ENCODE measurements at places on chromosomes 16 and 17.
A peak's percentile ranks its signal among the peaks of the same experiment; 100 is the strongest.

DNA sequence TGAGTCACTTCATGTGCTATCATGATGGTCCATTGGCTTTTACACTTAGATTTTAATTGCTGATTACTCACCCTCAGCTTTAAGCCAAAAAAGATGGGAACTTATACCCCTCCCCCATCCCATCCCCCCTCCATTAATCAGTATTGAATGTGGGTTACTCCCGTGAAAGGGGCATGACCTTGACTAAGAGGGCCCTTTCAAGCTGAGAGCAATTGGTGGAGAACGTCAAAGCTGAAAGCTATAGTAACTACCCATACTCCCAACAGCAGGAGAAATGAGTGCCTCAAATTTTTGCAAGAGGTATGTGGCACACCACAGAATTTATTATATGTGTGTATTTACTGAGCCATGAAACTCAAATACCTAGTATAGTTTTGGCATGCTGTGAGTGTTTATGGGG, 99.7 kb upstream of the CDH8 start:
- DNase-seq: no peak

GRCh38 chr16:31477220-31478216, 5.4 kb upstream of the SLC5A2 start:
- no peak for DNase-seq

- no peak for DNase-seq
These were observed 110.7 kb downstream of the HS3ST3A1 start for GRCh38 chr17:13490906-13491482.

- no peak for DNase-seq
These were observed 23.9 kb upstream of the NGFR start for GRCh38 chr17:49471089-49471683.

- DNase-seq: no peak
These were observed 27.2 kb downstream of the ZNF750 start for GRCh38 chr17:82812601-82813000.

DNA sequence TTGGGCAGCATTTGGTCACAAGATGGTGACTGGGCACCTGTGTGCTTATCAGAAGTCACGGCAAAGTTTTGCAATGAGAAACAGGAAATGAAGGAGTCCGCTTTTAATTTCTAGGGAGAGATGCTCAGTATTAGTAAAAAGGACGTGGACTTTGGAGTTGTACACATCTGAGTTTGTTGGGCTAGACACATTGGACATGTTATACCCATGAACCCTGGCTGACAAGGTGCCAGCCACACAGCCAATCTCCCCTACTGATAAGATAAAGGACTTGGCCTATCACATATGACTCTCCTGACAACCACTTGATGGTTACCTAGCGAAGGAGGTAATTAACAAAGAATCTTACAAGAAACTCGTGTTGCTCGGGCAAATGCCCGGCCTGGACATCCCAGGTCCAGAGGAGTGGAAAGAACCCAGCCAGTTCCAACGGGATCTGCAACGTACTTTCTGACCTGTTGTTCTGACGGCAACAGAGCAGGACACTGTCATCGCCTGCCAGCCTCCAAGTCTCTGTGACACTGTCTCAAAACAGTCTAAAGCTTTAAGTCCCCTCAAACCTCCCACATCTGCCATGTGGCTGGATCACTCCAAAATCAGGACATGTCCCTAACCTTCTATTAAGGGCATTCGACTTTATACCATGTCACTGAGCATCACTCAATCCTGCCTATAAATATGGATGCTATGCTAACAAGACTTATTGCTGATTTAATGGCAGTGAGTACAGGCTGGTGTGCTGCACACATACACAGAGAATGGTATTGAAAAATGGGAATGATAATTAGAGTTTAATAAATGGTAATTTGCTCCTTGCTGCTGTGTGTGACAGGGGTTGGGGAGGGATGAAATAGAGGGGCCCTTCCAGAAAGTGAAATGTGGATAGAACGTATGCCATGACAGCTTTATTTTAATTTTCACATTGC, 47.6 kb upstream of the LYRM9 start:
- no peak for DNase-seq

DNA sequence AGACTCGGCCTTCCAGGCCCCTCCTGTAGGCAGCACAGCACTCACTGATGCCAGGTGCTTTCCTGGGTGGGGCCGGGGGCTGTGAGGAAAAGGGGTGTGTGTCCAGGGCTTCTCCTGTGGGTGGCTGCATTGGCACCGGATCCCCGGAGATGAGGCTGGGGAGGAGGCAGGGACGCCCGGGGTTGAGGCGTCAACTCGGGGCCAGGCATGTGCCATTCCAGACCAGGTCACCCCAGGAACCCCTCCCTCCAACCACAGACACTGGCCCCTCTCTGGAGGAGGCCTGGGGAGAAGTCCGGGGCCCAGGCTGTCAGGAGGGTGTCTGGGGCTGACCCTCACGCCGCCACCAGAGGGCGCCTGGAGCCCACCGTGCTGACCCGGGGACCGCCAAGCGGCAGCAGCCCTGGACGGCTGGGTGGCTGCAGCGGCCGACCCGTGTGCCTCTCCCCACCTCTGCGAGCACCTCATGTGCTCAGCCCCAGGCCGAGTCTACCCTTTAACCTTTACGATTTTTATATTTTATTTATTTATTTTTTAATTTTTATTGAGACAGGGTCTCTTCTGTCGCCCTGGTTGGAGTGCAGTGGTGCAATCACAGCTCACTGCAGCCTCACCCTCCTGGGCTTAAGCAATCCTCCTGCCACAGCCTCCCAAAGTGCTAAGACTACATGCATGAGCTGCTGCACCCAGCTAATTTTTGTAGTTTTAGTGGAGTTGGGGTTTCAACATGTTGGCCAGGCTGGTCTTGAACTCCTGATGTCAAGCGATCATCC, 3.2 kb upstream of the METRN start:
- DNase-seq: peak; percentile 49

DNA sequence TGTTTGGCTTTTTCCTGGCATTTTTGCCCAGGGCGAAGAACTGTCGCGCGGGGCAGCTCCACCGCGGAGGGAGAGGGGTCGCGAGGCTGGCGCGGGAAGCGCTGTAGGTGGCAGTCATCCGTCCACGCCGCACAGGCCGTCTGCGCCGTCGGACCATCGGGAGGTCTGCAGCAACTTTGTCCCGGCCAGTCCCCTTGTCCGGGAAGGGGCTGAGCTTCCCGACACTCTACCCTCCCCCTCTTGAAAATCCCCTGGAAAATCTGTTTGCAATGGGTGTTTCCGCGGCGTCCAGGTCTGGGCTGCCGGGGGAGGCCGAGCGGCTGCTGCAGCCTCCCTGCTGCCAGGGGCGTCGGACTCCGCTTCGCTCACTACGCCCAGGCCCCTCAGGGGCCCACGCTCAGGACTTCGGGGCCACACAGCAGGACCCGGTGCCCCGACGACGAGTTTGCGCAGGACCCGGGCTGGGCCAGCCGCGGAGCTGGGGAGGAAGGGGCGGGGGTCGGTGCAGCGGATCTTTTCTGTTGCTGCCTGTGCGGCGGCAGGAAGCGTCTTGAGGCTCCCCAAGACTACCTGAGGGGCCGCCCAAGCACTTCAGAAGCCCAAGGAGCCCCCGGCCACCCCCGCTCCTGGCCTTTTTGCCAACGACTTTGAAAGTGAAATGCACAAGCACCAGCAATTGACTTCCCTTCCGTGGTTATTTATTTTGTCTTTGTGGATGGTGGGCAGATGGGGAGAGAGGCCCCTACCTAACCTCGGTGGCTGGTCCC, 2.3 kb upstream of the CBX4 start:
- DNase-seq: peak; percentile 13

DNA sequence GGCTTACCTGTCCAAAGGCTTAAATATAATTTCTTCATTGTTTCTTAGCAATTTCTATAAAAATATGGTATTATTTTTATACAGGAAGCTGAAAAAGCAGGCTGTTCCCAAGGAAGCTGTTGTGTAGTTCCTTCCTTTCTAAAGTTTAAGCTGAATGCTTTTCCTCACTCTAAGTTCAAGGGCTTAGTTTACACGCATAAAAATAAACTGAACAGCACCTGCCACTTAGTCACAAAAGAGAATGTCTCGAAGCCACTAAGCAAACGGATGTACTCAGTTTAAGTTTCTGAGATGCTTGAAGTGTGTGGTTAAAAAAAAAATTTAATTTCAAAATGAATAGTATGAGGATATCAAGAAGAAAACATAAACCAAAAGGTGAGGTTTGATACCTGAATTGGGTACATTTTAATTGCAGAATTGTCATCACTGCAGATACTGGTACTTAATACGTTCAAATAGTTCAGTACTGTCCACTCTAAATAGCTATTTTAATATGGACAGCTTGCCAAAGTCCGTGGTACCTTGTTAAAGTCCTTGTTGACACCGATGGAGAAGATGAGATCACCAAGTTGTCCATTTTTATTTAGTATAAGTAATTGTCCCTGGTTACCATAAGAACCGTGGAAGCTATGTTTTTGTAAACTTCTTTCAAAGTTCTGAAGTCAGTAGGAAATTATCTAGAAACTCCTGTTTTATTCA, 38.1 kb downstream of the MRTFB start:
- no peak for DNase-seq

DNA sequence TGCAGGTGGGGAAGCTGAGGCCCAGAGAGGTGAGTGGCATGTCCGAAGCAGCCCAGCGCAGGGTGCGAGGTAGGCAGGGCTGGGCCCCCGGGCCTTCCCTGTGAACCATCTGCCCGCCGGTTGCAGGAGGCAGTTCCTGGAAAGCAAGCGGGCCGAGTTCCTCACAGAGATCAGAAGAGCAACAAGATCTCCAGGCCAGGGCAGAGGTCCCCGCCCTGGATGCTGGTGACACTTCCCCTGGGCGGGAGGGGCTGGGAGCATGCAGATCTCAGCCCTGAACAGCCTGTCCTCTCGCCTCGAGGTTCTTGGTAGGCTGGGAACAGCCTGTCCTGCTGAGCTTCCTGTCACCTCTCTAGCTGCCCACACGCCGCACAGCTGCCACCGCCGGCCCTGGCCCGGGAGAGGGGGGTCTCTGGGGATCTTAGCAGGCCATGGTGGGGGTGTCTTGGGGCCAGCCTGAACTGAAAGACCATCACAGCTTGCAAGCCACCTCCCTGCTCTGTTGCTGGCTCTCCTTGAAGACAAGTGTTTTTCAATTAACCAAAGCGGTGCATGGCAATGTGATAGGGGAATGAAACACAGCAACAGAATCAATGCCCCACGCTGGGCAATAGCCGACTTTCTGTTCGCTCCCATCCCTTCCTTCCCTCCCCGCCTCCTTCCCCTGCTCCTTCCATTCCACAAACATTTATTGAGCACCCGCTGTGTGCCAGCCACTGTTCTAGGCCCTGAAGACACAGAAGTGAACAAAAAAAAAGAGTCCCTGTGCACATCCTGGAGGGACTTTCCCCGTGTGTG, 31.7 kb downstream of the SOCS1 start:
- DNase-seq: no peak

GRCh38 chr17:9928601-9929333, 23.7 kb upstream of the RCVRN start:
- peak; percentile 1 for DNase-seq

DNA sequence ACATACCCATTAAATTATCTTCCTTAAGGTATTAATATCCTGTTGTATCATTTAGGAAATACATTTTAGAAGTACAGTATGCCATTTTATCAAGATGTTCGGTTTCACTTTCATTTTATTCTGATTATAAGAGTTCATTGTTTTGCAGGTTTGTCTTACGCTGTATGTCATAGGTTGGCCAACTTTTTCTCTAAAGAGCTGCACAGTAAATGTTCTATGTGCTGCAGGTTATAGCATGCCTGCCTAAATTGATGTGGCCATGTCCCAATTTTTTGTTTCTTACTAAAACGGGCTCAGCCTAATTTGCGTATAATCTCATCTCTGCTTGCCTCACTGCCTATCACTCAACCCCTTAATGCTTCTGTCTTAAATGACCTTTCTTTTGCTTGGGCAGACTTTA, 126.4 kb downstream of the USP22 start:
- no peak for DNase-seq

DNA sequence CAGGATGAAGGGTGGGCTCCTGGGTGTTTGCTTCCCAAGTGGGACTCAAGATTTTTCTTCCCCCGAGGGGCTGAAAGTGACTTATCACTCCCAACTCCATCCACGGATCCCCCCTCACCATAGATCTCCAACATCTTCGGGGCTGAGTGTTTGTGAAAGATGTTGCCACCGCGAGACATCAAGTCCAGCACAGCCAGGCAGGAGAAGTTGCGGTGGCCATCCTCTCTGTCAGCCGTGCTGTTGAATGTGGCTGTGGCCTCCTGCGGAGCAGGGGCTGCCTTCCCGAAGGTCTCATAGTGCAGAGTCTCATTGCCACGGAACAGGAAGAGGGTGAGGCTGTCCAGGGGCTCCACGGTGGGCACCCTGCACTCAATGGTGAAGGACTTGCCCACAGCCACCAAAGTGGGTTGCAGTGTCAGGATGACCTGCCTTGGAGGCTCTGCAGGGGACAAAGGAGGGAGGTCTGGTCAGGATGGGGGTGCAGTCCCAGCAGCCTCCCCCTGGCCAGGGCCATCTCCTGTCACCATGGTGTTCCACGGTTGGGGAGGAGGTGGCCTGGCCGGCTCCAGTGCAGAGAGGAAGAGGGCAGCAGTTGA, 5.5 kb downstream of the PRR29 start:
- DNase-seq: no peak

DNA sequence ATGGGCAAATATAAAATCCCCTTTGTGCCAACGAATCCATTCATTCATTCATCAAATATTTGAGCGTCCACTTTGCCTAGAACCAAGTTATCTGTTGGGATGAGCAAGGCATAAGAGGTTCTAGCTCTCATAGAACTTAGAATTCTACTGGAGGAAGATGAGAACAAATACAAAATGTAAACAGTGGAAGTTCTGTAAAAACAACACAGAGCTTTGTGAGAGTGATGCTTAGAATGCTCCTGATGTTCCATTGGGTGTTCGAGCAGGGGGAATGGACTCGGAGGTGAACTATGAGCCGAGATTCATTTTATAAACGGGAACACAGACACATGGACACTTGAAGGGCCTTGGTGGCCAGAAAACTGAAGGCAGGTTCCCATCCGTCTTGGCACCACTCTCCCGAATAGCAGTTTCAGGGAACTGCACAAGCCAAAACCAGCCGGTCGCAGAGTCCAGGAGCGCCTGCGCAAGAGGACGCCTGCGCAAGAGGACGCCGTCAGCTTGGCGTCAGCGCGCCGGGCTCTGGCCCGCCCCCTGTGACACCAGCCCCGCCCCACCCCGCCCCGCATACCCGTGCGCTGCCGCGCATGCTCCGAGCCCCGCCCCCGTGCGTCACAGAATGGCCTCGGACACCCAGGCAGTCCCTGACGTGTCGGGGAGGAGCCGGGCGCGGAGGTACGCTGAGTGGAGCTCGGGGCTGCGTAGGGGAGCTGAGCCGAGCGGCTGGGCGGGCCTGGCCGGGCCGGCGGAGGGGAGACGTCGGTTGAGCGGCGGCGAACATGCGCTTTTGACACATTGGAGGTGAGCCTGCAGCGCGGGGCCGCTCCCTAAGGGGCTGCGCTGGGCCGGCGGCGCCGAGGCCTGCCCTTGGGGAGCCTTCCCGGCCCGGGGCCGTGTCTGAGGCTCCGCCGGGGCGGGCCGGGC, at the start of gene NDEL1:
TSS of gene NDEL1 (plus strand) at position 640 of the 924 bp plus-strand sequence. CDS start 8,388 bp downstream, outside the sequence.
- peak; percentile 95 for DNase-seq

GRCh38 chr17:69907132-69907847, 167.7 kb upstream of the KCNJ16 start:
- no peak for DNase-seq
